ENCODE measurements at places on chromosomes 6 and 20.

- no peak for DNase-seq
These were observed 416.6 kb downstream of the PREX1 start for GRCh38 chr20:48411245-48411644.

DNA sequence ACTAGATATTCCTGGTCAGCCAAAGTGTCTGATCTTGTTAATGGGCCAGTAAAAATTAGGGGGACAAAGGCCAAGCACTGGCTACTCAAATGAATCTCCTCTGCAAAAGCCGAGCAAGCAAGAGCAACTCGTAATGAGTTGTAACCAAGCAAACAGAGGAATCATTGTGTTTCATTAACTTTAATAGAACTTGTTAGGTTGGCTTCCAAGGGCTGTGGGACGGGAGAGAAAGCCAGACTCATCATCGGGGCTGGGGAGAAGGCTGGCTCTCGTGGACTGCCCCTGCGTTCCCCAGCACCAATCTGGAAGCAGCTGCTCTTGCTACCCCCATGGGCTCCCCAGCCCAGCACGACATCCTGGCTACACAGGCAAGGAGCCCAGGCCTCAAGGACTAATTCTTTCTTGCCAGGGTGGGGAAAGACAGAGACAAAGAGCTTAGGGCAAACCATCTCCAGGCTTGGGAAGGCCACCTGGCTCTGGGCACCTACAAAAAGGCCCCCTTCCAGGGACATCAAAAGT lies 10.5 kb upstream of the SCUBE3 start:
- DNase-seq, result no peak

- peak; percentile 18 for DNase-seq
These were observed 232.0 kb downstream of the ANKRD60 start for GRCh38 chr20:57996465-57996864.

DNA sequence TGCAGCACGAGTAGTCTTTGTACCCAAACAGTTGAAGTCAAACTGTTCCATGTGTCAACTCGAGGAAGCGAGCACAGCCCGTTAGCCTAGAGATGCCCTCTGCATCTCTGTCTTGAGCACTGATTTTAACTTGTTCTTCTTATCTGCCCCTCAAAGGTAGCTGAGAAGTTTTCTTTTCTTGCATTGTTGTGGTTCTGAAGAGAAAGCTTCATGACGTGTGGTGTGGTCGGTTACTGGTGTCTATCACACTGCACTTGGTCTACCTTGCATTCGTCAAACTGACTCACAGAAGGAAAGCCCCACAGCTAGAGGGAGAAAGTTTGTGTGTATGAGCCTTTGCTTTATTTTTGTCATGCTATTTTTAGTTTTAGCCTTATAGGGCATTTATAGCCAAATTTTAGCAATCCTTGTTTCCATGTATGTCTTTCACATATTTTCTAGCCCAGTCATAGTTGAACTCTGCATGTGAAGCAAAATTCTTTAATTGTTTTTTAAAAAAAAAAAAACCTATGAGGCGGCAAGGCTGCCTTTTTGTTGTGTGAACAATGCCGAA lies 115.1 kb downstream of the JAG1 start:
- DNase-seq, result peak; percentile 43

GRCh38 chr20:57772349-57772964 lies 62.6 kb upstream of the PMEPA1 start:
- DNase-seq, result peak; percentile 90
